ENCODE measurements at places on chromosomes 12 and 14.

GRCh38 chr14:88037325-88037724 is 32.4 kb downstream of the GPR65 start:
- no peak for DNase-seq

- DNase-seq = no peak
These were observed 192.6 kb upstream of the HMGA2 start for GRCh38 chr12:65631621-65632111.

DNA sequence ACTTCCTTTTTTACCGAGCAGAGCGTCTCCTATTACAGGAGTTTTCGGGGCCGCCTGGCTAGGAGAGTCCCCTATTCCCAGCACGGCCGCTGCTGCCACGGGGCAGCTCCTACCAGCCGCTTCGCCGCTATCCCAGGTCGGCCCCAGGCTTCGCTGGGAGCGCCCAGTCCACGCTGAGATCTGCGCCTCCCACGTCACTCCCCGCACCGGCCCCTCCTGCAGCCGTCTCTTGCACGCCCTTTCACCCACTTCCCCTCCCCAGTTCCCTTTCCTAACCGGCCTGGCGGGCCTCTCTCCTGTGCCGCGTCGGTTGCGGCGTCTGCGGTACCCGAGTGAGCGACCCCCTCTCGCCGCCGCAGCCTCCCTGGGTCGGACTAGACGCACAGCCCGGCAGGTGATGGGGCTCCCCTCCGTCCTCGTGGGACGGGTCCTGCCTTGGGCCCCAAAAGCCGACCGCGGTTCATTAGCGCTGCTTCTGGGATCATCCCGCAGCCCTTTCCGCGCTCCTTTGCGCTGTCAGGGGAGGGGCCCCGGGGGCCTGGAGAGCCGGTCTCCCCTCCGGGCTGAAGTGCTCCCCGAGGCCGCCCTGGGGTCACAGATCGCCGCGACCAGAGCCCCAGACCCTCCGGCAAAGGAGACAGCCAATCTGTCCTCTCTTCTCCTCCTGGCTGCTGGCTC is 1318.4 kb downstream of the TMEM121 start:
- DNase-seq = peak; percentile 46

GRCh38 chr12:12533238-12533829 is 29.3 kb downstream of the DUSP16 start:
- DNase-seq = no peak

DNA sequence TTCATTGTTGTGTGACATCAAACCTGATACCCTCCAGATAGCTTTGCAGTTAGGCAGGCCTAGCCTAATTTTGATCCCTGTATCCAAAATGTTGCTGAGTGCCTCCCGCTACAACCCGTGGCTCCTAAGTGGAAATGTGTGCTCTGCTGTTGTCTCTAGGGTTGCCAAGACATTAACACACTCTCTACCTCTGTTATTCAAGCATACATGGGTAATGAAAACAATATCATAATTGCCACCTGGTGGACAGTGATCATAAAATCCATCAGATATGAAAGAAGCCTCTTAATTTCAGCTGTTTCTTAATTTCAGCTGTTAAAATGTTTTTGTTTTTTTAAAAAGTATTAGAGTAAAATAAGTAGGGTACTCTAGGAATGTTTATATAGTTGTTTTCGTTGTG is 93.5 kb downstream of the PLEKHA5 start:
- DNase-seq = no peak

DNA sequence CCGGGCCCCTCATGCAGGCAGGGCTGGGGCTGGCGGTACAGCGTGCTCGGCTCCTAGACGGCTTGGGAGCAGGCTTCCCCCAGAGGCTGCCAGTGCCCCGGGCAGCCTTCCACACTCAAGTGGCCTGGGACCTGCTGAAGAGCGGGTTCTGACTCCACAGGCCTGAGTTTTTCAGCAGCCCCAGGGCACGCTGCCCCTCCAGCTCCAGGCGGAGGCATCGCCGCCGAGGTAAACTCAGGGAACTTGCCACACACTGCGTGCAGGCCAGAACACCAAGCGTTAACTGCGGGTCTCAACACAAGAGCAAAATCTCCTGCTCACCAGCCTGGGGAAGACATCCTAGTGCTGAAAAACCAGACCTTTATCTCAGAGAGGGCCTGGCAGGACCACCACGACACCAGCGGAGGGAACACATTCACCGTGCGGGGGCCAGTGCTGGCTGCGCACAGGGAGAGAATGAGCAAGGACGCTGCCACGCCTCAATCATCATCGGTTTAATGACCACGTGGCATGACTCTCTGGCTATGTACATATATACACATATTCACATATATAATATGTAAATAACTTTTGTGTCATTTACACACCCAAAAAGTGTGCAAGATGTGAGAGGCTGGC is 21.3 kb downstream of the PSMC1 start:
- DNase-seq = no peak

DNA sequence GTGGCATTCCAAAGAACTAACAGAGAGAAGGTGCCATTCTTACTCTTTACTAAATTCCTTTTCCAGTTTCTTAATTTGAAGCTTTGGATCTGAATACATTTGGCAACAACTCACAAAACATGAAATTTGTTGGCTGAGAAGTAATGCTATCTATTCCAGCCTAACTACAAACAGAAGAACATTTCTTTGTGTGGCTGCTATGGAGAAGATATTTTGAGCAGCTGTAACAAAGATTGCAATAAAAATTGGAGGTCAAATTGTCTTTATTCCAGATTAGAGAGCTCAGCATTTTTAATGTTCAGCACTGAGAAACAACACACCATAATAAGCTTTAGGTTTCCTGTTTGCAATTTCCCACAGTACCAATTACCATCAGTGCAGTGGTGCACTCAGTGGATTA is 835.8 kb upstream of the FLRT2 start:
- DNase-seq = no peak

GRCh38 chr12:62865065-62865464 is 69.9 kb downstream of the PPM1H start:
- DNase-seq = no peak

GRCh38 chr12:49413796-49414195 is 46.5 kb downstream of the SPATS2 start:
- no peak for DNase-seq

GRCh38 chr12:88241862-88242570 is 99.9 kb downstream of the TMTC3 start:
- DNase-seq = no peak

DNA sequence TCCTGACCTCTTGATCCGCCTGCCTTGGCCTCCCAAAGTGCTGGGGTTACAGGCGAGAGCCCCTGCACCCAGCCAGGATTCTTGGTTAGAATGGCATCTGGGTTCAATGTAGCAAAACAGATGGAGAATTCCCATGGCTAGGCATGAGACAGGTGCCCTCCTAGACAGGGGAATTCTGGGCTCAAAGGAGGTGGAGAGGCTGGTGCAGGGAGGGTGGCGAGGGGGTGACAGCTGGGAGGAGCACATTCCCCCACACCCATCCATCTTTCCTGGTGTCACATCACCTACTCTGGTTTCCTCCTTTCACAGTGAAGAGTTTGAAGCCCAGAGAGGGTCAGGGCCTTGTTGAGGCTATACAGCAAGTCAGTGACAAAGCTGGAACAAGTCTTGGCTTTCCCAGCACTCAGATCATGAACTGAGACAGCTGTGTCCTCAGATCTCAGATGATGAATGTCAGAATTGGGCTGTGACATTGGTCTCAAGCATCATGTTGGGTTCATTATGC is 2.8 kb downstream of the SERPINA1 start:
- no peak for DNase-seq

DNA sequence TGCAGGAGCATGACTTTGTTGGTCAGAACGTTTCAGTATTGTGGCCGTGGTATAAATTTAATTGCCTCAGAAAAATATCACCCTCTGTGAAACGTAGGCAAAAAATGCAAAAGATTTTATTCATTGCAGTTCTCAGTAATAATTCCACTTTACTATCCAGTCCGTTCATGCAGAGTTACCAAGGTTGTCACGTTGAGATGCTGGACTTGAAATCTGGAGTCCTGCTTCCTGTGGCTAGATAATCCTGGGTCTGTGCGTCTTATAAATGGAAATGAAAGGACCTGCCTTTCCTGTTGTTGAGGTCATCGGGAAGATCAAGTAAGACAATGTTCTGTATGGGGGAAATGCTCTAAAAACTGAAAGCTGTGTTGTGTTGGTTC is 1.3 kb upstream of the AVPR1A start:
- no peak for DNase-seq

- no peak for DNase-seq
These were observed 40.9 kb downstream of the TSHR start for GRCh38 chr14:80996049-80996901.

GRCh38 chr14:55697414-55697861 is 117.4 kb downstream of the KTN1 start:
- no peak for DNase-seq

GRCh38 chr12:124703856-124704255 is 136.4 kb upstream of the NCOR2 start:
- DNase-seq = no peak

DNA sequence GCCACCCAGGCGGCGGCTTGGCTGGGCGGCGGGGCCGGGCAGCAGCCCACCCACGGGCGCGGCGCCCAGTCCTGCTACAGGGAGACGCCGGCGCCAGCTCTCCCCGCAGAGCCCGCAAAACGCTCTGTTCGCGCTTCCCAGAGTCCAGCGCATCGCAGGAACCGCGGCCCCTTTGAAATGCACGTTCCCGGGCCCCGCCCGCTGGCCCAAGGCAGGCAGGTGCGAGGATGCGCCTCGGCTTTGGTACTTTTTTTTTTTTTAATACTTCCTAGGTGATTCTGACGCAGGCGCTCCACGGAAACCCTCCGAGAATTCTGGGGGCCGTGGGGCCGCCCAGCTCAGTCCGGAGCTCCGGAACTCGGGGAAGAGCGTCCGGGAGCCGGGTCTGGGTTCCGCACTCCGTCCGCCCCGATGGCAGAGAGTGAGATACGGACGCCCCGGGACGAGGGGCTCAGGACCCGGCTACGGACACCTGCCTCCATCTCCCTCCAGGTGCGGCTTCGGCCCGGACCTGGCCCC is 483 bp downstream of the POC1B start:
- no peak for DNase-seq

DNA sequence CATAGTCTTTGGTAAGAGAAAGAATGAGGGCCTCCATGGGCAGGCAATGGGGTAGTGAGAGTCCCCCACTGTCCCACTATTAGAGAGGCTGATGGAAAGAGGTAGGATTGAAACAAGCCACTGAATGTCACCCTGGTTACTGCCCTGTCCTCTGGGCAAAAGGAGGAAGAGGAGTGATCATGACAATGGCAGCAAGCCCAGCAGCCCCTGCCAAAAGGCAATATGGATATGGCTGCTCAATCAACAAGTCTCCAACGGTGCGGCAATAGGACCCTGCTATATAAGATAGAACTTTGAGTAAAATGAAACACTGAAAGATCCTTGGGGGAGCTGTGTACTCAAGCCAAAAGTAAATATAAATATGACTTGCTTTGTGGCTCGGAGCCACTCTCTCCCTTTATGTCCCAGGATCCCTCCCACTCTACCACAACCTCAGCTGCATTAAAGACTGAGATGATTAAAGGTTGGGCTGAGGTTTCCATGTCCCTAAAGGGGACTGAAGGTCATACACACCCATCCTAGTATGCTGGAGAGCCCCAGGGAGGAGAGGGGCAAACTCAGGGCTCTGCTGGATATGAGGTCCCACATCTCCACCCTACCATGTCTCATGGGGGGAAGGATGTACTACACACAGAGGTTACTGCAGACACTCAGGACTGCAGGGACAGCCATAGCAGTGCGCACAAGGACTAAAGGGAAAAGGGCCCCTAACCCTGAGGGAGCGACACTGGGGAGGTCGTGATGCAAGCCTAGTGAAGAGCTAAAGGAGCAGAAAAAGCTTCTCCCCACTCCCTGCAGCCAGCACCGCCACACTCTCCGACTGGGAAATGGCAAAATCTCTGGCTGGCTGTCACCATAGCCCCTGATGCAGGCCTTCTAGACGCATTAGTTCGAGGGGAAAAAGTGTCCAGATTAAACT is 5.9 kb downstream of the POMT2 start:
- no peak for DNase-seq

- no peak for DNase-seq
These were observed 379.8 kb downstream of the VRK1 start for GRCh38 chr14:97177016-97177415.

- no peak for DNase-seq
These were observed 2.2 kb upstream of the TMEM119 start for GRCh38 chr12:108599948-108600701.

GRCh38 chr14:105888784-105889665 is 362.6 kb downstream of the TMEM121 start:
- DNase-seq = no peak

GRCh38 chr12:65660096-65660495 is 164.2 kb upstream of the HMGA2 start:
- no peak for DNase-seq

DNA sequence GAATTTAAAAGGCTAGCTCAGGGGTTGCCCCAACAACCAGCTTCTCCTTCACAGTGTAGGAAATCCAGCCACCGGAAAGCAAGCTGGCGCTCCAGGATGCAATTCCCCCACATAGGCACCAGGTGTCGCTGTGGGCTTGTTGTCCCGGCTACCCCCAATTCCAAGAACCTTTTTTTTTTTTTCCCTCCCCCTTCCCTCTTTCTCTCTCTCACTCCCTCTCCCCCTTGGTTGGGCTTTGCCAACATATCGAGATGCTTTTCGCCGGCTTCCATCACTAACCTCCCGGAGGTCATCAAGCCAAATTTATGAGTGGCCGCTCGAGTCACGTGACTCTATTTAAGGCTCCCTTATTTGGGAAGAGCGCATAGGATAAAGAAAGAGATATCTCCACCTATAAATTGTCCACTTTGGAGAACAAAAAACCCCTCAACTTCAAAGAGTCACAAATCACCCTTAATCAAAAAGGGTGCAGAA is at the start of gene HOXC5:
Gene HOXC5, plus strand, starts transcription at position 424 of the 474 bp plus-strand sequence. CDS start 73 bp downstream, outside the sequence.
- peak; percentile 34 for DNase-seq

GRCh38 chr12:71164568-71165197 is 6.9 kb upstream of the TSPAN8 start:
- no peak for DNase-seq

- no peak for DNase-seq
These were observed 233.6 kb downstream of the BCL11B start for GRCh38 chr14:99038431-99038820.

GRCh38 chr12:15956413-15957185 is 45.5 kb downstream of the DERA start:
- DNase-seq = no peak

GRCh38 chr14:41397926-41398325 is 208.8 kb upstream of the LRFN5 start:
- DNase-seq = no peak

DNA sequence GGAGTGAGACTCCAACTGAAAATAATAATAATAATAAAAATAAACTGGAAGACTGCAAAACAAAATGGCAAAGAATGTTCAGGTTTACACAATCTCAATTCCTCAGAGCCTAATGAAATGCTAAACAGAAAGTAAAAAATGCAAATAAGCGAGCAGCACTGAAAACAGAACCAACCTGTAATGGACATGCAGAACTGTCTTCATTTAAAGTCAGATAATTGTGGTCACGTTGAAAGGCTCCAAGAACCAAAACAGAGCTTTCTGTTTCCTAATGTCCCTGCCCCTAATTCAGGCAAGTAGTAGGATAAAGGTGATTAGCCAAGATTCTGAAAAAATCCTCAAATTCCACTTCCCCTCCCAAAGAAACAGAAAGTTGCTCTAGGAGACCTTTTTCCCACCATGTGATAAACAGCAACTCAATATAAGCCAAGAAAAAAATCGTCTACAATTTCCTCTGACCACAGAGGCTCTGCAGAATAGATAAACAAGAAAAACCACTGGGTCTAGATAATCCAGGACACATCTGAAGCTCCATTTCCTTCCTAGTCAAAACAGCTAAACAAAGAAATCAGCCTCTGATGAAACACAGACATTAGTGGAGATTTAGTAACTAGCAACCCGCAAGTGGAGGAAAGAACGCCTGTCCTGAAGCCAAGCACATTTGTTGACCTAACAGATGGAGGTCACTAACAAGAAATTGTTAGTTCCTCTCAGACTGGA is 3.0 kb downstream of the MIS18BP1 start:
- no peak for DNase-seq

GRCh38 chr12:2578211-2578610 is 216.6 kb upstream of the FKBP4 start:
- no peak for DNase-seq

Data from stimulated activated CD8-positive, alpha-beta memory T cell treated with anti-CD3 and anti-CD28 coated beads, Interleukin-7, amount 100 ng/mL, for 1 hour (primary cell).